Cortex of kidney (tissue), 1 donor: ENCODE measurements at places on chromosomes 2 and 18.

- no peak for DNase-seq
Measured at GRCh38 chr2:56014046-56014730, 90.6 kb upstream of the EFEMP1 start.

- DNase-seq, result no peak
Measured at GRCh38 chr2:217691920-217692666, 310.7 kb downstream of the TNS1 start.

GRCh38 chr2:75828826-75829225 is 118.1 kb upstream of the GCFC2 start:
- DNase-seq, result no peak

GRCh38 chr2:235709969-235710879 is 216.4 kb downstream of the AGAP1 start:
- no peak for DNase-seq

DNA sequence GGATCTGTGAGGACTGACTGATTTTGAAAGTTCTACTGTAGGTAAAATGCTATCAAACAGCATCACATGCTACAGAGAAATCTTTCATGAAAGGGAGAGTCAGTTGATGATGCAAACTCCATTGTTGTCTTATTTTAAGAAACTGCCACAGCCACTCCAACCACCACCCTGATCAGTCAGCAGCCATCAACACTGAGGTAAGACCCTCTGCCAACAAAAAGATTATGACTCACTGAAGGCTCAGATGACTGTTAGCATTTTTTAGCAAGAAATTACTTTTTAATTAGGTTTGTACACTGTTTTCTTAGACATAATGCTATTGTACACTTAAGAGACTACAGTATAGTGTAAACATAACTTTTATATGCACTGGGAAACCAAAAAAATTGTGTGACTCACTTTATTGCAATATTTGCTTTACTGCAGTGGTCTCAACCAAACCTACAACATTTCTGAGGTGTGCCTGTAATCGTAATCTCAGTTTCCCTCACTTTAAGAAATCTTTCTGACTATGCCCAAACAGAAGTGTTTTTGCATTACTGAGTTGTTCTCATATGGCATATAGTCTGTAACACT is 42.8 kb downstream of the METTL8 start:
- DNase-seq, result no peak

DNA sequence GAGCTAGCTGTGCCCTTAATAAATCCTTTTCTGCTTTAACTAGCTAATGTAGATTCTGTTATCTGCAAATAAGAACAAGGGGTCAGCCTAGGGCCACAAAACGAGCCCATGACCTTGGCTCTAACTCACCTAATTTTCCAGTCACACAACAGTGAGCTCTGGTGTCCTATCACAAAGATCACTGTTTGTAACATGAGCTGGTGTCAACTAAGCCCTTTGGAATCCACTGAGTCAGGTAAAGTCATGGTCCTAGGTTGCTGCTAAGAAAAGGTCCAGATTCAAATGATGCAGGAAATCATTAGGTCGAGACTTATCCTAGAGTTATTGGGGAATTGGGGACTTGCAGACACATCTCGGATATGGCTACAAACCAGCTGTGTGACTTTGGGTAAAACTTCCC is 49.9 kb downstream of the ST8SIA5 start:
- DNase-seq, result no peak

- no peak for DNase-seq
Measured at GRCh38 chr18:12315911-12316310, 7.9 kb downstream of the TUBB6 start.

DNA sequence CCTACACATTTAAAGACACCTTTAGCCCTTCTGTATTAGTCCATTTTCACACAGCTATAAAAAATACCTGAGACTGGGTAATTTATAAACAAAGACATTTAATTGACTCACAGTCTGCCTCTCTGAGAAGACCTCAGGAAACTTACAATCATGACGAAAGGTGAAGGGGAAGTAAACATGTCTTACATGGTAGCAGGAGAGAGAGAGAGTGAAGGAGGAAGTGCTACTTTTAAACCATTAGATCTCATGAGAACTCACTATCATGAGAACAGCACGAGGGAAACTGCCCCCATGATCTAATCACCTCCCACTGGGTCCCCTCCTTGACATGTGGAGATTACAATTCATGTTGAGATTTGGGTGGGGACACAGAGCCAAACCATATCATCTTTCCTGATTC is 946.6 kb downstream of the SLC4A3 start:
- no peak for DNase-seq

DNA sequence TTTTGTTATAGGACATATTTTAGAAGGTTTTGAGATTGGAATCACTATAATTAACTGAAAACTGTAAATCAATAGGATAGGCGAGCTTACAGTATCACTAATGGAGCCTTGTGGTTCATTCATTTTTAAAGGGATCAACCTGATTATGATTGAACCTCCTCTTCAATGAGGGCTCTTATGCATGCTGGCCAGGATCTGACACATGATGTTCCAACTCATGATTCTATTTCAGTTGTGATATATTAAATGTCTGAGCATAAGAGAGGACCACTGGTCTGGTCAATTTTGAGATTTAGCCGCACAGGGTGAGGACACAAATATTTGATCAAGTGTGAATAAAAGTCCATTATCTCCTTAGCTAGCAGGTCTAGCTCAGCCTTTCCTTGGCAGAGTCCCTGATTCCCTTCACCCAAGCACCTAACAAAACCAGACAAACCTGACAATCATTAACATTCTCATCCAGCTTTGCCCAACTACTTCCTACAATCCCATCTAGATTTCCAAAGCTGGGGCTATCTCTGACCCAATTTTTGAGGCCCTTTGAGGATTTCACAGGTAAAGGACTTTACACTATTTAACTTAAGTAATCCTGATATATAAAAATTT is 6.9 kb upstream of the MAP4K4 start:
- no peak for DNase-seq

GRCh38 chr2:27932396-27932795 is 41.9 kb downstream of the BABAM2 start:
- no peak for DNase-seq

- DNase-seq, result no peak
Measured at GRCh38 chr18:68456985-68457384, 257.9 kb downstream of the TMX3 start.
